ENCODE measurements at places on chromosomes 12 and 14. TPM values are rescaled to one million over a fixed set of nuclear protein-coding genes. Genes with fewer than 3 reads are reported as not detected.

Gene NXPH4
- 1.1 TPM for total RNA-seq

Gene SIRT4
- 1.6 TPM for total RNA-seq

Gene ZNF26
- total RNA-seq: 15.5 TPM

Gene SRRM4
- total RNA-seq: not detected

Gene GDF11
- total RNA-seq: 7.2 TPM

Gene ANKRD33
- not detected for total RNA-seq

Gene CAPZA3
- not detected for total RNA-seq

Gene TMEM179
- total RNA-seq: not detected

Gene KRT2
- not detected for total RNA-seq

Gene HCAR1
- 0.28 TPM for total RNA-seq

Gene GOLGA5
- total RNA-seq: 24.0 TPM

Gene MTRFR
- total RNA-seq: 30.0 TPM

Gene GARIN6
- not detected for total RNA-seq

Gene ACSM4
- not detected for total RNA-seq

Gene TMEM121
- total RNA-seq: 9.6 TPM

Gene PIK3C2G
- total RNA-seq: not detected

Gene COCH
- 0.38 TPM for total RNA-seq

Gene PCNX4
- 34.7 TPM for total RNA-seq

Gene TEP1
- 60.7 TPM for total RNA-seq

Gene MORN3
- total RNA-seq: 3.6 TPM

Gene SYNDIG1L
- total RNA-seq: not detected

Gene PMCH
- total RNA-seq: 0.70 TPM

Gene RIPK3
- 37.3 TPM for total RNA-seq

Gene SERPINA12
- not detected for total RNA-seq

Gene TSHR
- 0.70 TPM for total RNA-seq

Gene ARG2
- total RNA-seq: 7.7 TPM

Gene PHC1
- total RNA-seq: 17.1 TPM

Gene TAS2R8
- total RNA-seq: not detected

Gene NELL2
- 10.5 TPM for total RNA-seq

Gene MEG3
- not detected for total RNA-seq
